ENCODE measurements at places on chromosomes 5 and 9.

GRCh38 chr5:32964261-32964660 is 253.1 kb downstream of the NPR3 start:
- no peak for DNase-seq

DNA sequence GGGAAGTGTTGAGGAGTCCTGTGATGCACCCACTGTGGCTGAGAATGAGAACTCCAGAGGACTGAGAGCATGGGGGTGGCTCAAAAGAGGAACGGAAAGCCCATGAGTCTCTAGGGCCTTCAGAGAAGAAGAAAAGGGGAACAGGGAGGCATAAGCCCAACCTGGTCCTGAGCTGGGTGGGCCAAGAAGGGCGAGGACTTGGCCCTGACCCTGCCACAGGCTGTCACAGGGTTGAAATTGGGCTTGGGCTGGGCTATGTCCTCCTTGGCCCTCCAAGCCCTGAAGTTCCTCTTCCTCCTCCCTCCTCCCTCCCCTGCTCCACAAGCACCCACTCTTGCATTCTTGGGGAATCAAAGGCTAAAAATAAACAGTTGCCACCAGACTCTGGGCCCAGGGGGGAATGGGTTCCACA is 49.3 kb upstream of the PPARGC1B start:
- DNase-seq = no peak

GRCh38 chr9:93898502-93899426 is 56.4 kb downstream of the BARX1 start:
- no peak for DNase-seq

GRCh38 chr5:168578538-168579487 is at the start of gene PANK3:
PANK3 (minus strand) TSS chr5:168579368; CDS start chr5:168579283, 85 bp downstream.
- DNase-seq = no peak

DNA sequence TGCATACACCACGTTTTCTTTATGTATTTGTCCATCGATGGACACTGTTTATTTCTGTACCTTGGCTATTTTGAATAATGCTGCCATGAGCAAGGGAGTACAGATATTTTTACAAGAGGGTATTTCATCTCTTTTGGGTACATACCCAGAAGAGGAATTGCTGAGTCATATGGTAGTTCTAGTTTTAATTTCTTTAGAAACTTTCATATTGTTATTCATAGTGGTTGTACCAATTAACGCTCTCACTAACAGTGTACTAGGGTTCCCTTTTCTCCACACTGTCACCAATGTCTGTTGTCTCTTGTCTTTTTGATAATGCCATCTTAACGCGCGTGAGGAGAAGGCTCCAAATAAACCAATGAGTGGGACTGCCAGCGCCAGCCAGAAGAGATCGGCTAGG is 257.6 kb upstream of the EDIL3 start:
- DNase-seq = no peak

DNA sequence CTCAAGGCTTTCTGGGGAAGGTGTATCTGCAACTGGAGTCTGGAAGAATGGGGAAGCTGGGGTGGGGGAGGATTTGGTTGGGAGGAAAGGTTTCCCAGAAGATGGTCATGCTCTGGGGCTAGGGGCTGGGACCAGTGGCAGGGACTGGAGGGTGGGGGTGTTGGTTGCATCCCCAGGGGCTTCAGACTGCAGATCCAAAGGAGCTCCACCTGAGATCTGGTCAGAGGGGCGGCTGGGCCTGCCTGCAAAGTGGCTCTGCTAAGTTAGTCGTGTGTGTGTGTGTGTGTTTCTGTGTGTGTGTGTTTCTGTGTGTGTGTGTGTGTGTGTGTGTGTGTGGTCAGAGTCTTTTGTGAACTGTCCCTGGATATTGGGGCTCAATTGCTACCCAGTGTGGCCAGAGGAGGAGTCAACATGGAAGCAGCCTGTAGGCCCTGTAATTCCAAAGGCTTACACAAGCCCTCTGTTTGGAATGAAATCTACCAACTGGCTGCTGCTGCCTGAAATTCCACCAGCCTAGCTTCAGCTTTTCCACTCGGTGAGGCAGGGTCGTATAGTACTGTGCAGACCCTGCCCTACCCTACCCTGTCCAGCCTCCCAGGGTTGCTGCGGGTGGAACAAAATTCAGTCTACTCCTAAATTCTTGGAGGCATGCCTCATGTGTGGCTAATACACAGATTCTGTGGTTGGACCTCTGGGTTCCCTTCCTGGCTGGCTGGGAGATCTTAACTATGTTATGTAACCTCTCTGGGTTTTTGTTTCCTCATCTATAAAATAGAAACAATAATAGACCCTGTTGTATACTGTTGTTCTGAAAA is 12.5 kb upstream of the SYNPO start:
- DNase-seq = no peak

DNA sequence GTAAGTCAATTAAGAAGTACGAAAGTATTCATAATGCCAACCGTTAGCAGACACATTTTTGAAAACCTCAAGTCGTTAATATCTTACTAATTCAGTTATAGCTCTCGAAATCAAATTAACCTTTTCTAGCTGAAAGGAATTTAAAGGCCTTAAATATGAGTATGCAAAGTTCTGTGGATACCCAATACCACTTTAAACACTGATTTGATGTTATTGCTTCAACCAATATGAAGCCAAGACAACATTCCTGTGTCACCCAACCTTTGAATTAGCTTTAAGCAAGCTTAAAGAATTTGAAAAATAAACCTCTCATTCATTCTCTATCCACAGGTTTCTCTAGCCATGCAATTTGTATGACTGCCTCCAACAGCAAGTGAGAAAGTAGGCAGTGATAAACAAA is 204.5 kb downstream of the MCTP1 start:
- DNase-seq = no peak

GRCh38 chr5:169367861-169368260 is 66.9 kb upstream of the SLIT3 start:
- no peak for DNase-seq

DNA sequence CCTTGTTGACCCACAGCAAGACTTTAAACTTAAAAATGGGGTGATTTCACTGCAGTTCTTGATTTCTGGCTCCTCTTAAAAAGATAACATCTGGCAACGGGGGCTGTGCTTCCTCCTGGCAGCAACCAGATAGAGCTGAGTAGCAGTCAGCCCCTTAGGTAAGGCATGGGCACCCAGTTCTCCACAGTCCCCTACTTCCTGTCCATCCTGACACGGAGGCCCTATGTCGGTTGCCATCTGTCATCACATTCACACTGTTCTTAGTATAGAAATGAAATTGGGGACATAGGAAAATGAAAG is 11.7 kb downstream of the CD74 start:
- DNase-seq = no peak

- DNase-seq = no peak
These were observed 142.9 kb downstream of the PLK2 start for GRCh38 chr5:58317009-58317408.

GRCh38 chr5:121870489-121870888 is 18.8 kb downstream of the FTMT start:
- peak; percentile 29 for DNase-seq

DNA sequence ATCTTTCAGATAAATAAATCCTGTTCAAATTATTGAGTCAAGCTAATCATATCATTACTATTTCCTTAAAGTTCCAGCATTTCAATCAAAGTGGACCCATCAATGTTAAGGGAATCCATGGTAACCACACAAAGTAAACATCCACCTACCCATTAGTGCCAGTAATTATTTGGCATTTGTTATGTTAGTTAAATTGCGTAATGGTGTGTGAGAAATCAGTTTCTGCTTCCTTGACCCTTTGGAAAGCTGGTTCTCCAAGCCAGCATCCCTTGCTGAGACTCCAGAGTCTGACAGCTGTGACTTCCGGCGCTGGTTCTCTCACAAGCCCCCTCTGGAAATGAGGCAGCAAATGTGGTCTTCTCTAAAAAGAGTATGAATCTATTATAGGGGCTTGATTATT is 308.6 kb upstream of the EFNA5 start:
- peak; percentile 34 for DNase-seq

DNA sequence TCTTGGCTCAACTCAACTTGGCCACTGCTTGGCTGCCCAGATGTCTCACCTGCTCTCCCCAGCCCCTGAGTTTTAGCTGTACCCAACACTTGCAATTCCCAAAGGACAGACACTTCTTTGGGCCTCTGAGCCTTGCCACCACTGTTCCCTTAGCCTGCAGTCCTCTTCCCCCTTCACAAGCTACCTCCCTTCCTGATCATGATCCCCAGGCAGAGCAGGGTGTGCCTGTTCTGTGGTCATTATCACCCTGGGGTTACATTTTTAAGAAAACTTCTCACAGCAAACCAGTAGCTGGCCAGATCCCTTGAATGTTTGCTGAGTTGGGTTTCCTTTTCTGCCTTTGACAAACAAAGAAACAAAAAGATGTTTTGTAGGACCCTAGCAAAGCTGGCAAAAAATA is 87.5 kb upstream of the PRRC1 start:
- no peak for DNase-seq

DNA sequence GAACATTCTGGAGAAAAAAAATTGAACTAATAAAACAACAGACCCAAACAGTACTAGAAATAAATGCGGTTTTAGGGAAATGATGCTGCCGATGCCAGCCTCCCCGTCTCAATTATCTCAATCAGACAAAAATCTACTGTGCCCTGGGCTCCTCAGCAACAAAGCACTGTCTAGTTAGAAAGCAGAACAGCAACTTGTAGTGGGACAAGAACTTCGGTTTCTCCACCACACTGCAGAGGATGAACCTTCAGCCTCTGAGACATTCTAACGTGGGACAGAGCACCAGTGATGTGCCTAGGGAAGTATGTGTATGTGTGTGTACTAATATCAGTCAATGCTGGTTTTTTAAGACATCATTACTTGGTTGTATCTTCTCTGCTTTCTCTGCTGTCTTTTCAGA is 11.1 kb upstream of the CAST start:
- DNase-seq = no peak

- no peak for DNase-seq
These were observed 55.1 kb upstream of the CCDC112 start for GRCh38 chr5:115351356-115352195.

GRCh38 chr5:96881511-96882115 is 5.3 kb downstream of the ERAP2 start:
- no peak for DNase-seq

GRCh38 chr9:108235609-108236008 is 620.2 kb downstream of the ACTL7B start:
- DNase-seq = no peak

DNA sequence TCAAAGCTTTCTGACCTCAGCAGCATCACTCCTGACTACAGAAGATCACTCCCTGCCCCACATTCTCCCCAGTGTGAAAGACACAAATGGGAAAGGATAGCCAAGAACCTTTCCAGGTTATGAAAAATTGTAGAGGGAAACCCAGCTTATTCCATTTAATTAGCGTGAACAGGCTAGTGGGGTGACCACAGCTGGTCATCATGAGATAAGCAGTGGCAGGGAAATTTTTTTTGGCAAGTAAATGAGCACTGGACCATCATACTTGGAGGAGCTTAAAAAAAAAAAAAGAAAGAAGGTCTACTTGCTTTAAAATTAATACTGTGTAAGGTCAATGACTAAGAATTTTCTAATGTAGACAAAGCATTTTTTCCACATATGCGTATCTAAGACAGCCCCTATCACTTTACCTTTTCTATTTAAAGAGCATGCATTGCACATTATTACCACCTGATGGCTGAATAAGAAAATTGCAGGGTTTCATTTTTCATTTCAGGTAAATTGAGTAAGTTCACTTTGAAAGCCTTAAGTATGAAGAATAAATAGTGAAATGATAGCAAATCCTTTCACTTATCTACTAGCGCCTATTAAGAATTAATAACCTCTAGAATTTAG is 123.6 kb downstream of the ELAVL2 start:
- no peak for DNase-seq

DNA sequence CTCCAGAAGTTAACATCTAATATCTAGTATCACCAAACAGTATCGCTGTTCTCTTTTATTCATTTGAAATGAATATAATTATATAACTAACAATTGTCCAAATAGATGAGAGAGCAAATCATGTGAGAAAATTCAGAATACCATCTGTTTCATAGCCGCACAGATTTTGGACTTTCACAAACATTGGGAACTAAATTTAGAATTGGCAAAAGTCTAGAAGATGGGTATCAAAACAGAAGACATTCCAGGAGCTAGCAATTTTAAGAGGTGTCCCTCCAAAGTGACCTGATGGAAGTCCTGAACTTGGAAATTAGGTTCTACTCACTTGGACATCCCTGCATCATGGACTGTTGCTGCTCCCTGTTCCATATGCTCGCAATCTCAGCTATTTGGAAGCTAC is 57.0 kb upstream of the FSD1L start:
- DNase-seq = no peak

- no peak for DNase-seq
These were observed 82.0 kb upstream of the DMRT1 start for GRCh38 chr9:759541-759940.

DNA sequence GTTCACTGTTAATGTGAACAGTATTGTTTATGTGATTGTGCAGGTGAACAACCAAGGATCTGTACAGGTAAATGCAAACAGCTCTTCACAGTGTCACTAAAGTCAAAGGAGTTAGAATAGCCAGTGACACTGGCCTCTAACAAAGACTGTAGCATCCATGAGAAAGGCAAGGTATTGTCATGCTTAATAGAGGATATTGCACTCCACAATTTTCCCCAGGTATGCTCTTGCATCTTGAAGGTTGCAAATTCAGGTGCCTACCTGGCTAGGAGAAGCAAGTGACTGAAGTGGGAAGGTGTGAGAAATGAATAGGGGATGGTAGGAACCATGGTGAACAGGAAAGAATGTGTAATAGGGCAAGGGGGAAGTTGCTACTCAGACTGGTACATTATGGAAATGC is 101.2 kb upstream of the EFNA5 start:
- no peak for DNase-seq

GRCh38 chr5:37391591-37391990 is 12.5 kb downstream of the WDR70 start:
- DNase-seq = no peak

- DNase-seq = no peak
These were observed 53.5 kb upstream of the EPB41L4A start for GRCh38 chr5:112472614-112473013.

DNA sequence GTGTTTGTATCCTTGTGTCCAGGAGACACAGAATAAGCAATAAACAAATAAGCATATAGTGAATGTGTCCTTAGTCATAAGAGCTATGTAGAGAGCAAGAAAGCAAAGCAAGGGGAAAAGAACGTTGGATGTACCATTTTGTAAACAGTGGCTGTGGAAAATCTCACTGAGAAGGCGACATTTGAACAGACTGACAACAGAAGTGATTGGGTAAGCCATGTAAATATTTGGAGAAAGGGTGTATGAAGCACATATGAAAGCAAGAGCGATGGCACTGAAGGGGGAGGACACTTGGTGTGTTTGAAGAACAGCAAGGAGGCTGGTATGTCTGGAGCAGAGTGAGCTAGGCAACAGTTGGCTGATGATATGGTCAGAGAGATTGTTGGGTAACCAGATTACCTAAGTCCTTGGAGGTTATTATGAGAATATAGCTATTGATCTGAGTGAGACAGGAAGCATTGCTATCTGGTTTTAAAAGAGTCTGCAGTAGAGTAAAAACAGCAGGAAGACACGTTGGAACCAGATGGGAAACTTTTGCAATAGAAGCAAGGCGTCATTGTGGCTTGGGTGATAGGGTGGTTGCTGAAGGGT is 115.5 kb upstream of the IL7R start:
- DNase-seq = no peak

Data from neural progenitor cell (in vitro differentiated cells).